NCI-H2227 treated with DMSO at 0.1 percent for 48 hours (cell line): ENCODE measurements at places on chromosomes 5 and 9.

GRCh38 chr5:141654298-141654697 is 3.1 kb upstream of the FCHSD1 start:
- no peak for DNase-seq

GRCh38 chr5:543755-544674 is 19.8 kb upstream of the SLC9A3 start:
- no peak for DNase-seq

GRCh38 chr9:110531776-110532175 is 47.8 kb downstream of the SVEP1 start:
- DNase-seq, result no peak

DNA sequence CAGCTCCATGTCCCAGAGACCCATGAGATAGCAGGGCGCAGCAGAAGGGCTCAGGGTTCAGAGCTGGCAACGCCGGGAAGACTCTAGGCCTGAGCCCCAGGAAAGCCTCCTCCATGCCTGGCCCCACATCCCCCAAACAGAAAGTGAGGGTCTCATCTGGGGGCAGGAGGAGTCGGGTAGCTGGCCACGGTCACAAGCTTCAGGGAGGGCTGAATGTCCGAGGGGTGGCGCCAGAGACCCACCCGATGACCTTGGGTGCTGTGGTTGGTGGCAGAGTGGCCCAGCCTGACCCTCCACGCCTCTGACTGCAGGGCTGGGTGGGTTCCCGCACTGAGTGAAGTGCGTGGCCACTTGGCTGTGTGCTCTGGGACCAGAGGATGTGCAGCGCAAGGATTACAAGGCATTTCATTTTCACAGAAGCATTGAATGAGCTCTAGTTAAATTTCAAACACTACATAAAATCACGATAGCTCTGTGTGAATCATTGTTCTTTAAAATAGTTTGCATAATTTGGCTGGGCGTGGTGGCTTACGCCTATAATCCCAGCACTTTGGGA is 3.0 kb downstream of the C8G start:
- DNase-seq, result no peak

- DNase-seq, result no peak
These were observed 91.2 kb downstream of the PHF2 start for GRCh38 chr9:93667627-93668026.

DNA sequence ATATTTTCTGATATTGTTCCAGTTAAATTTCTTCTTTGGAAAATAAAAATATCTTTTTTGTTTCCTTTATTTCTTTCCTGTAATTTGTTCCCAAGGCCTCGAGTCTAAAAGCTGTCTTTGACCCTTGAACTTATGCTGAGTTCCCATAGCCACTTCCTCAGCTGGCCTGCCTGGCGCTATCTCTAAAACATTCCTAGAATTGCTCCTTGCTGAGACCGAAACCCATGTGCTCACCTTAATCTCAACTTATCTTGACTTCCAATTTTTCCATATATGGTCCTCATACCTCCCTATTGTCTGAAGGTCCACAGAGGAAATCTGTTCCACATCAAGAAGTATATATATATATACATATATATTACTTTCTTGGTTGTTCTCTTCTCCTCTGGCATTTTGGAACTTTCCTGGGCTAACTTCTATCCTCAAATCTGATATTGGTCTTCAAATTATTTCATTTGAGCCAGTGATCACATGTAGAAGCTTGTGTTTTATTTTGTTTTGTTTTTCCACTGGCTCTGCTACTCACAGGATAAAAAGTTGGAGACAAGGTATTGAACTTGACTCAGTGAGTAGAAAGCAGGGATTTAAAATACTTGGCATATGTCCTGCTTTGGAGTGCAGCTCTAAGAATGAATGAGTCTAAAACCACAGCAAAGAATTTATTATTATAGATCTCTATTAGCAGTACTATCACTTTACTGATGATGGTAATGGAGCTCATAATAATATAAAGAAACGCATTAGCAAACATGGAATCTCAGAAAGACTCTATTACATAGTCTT is 45.2 kb downstream of the ENC1 start:
- DNase-seq, result no peak

- no peak for DNase-seq
These were observed 561.1 kb upstream of the DAP start for GRCh38 chr5:11322133-11322532.

- DNase-seq, result no peak
These were observed 111.2 kb downstream of the SMARCA2 start for GRCh38 chr9:2126331-2126803.

DNA sequence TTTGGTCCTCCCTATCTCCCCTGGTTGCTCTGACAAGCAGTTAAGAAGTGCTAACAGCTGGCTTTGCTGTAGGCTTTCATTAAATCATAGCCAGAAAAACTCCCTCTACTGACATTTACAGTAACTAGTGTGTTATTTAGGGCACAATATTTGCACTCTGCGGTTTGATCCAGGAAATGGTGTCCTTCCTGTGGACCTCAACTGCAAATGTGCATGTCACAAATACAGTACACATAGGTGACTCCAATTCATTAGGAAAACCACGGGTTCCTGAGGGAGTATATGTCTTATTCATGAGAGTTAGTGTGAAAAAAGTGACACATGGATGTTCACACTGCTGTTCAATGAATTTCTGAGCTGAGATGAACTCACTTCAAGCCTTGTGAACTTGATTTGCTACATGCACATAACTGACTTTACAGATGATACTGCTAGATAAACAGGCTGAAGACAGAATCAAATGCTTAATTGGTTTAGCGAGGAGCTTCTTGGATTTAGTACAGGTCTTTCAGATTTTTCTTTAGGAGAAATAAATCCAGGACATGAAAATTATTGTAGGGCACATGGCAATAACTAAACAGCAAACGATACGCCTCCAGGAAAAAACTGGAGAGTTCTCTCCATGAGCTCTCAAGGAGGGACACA is 281.5 kb downstream of the EFNA5 start:
- DNase-seq, result peak; percentile 29

DNA sequence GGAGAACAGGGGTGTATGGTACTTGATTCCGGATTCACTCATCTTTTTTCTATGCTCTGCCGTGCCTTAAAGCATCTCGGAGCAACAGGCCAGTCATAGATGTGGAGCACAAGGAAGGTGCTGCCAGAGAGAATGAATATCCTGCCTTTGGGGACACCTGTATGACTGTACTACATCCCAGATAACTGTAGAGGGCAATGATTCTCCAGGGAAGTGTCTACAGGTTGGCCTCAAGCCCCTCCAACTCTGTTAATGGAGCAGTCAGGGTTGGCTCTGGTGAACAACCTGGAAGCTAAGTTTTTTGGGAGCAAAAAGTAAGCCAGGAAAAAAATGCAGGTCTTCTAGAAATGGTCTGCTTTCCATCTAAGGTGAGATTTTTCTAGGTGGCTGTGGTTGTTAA is 71.0 kb downstream of the NREP start:
- DNase-seq, result no peak

DNA sequence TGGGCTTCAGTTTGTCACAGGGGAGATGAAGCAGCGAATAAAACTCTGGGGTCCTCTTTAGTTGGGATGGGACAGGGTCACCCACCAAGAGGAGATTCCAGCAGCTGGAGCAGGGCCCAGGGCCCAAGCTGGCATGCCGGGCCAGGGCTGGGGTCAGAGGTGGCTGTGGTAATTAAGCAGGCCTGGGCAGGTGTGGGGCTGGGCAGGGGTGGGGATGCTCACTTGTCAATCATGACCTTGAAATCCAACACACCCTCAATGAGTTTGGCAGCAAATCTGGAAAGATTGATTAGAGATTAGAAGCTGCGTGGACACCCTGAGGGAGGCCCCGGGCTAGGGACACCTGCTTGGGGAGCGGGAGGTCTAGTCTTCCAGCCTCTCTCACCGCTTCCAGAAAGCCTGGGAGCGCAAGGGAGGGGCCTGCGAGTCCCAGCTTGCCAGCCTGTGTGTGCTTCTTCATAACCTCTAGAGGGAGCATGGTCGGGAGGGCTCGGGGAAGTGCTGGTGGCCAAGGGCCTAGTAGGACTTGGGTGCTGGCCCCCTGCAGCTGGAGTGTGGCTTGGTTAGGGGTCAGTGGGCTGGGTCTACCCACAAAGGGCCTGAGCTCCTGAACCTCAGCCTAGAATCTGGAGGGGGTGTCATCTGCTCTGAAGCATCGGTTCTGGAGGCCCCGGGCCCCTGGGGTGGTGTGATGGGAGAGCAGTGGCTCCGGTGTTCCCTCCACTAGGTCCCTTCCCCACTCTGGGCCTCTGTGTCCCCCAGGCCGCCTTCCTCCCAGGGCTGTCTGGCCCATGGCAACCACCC is 7.6 kb downstream of the CRAT start:
- DNase-seq, result no peak

DNA sequence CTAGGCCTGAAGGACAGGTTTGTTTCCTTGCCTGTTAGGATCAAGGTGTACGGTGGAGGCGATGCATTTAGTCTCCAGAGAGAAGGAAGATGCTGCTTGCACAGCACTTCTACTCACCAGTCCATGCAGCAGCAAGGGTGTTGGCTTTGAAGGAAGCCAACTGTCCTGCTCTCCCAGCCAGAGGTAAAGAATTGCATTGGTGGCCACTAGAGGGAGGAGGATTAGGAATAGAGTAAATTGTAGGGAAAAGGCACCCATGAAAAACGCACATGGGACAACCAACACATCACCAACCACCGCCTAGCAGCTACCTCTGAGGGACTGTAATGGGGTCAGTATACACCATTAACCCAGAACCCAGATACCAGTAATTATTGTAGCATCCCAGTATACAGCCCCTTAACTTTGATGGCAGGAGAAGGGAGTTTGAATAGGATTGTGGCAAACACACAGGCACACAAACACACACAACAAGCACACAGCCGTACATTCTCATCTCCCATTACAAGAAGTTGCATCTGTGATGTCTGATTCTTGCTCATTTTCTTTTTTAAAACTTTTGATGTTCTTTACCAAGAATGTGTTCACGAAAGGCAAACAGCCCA is 267.7 kb downstream of the ADAMTS6 start:
- DNase-seq, result peak; percentile 0

DNA sequence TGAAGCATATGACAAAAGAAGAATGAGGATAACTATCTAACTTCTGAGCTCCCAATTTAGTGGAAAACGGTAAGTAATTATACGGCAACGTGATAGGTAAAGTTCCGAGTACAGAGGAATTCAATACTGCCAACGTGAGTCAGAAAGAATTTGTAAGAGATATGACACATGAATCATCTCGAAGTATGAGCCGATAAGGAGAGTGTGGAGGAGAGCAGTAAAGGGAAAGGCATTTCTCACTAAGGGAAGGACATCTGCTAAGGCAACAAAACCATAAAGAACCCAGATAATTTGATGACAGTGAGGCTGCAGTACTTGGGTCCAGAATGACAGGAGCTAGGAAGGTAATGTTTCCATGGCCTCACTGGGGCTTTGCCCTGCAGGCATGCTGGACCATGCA is 11.0 kb downstream of the MPDZ start:
- DNase-seq, result no peak

- DNase-seq, result no peak
These were observed 6.5 kb downstream of the RORB start for GRCh38 chr9:74503666-74504065.

- DNase-seq, result no peak
These were observed 94.9 kb downstream of the SREK1 start for GRCh38 chr5:66239034-66239433.

- no peak for DNase-seq
These were observed 3.5 kb downstream of the IFNA2 start for GRCh38 chr9:21381448-21382339.

- no peak for DNase-seq
These were observed 139.0 kb upstream of the ACTBL2 start for GRCh38 chr5:57621624-57622023.

GRCh38 chr5:145244788-145245187 is 590.4 kb downstream of the PRELID2 start:
- no peak for DNase-seq

- no peak for DNase-seq
These were observed 333.3 kb upstream of the GRIA1 start for GRCh38 chr5:153157156-153157555.

DNA sequence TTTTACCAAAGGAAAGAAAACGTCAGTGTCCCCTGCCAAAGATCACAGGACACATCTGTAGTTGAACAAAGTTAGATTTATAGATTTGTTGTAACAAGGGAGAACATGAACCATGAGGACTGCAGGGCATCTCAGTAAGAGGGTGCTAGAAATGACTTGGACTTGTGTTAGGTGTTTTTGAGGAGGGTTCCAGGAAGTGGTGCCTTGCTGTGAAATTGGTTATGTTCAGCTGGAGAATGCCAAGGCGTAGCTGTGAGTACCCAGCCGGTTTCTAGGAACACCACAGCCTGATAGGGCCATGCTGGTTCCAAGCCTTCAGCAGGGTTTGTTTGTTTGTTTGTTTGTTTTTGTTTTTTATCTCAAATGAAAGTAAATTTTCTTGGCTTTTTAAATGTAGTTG is 5.3 kb downstream of the SPEF2 start:
- DNase-seq, result no peak

DNA sequence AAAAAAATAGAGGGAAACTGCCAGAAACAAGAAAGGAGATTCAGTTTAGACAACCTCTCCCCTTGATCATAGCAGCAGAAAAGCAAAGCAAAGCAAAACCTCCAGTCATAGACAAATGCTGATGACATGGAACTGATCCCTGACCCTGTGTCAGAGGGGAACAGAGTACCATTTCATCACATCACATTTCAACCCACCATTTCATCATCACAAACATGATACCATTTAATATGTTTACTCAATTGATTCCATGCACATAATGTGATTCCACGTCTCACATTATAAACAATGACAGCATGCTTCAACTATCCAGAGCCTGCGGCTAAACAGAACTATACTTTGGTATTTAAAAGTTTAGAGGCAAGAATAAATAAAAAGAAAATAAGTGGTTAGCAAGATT is 28.7 kb upstream of the ACOT12 start:
- no peak for DNase-seq

DNA sequence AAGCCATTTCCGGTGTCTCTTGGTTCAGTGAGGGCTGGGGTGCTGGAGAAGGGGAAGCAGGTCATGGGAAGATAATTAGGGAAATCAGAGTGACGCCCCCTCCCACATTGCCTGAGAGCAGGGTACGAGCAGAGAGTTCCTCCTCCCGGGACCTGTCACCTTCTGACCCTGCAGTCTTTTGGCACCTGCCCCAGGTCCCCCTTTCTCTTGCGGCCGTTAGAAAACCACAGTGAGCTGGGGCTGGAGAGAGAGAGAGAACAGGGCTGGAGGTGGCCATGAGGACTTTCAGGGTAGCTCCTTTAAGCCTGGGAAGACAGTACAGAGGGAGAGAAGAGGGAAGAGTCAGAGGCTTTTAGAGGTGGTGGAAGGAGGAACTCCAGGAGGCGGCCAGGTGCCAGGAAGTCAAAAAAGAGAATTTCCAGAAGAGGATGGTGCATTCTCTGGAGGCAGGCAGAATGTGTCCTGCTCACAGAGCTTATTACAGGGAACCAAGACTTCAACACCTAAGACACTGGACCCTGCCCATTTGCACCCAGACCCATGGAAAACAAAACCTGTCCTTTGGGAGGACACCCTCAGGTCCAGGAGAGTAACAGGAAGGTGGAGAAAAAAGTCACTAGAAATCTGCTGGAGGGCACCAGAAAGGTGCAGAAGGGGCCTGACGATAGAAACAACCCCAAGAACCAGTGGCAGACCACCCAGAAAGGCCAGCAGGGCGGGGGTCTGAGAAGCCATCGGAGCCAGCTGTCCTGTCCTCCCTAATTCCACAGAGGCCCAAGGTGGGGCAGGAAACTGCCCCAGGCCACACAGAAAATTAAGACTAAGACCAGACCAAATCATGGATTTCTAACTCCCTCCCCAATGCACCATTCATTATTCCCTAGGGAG is 6.5 kb upstream of the ACSL6 start:
- DNase-seq, result no peak

GRCh38 chr5:54307583-54307982 is 2.8 kb downstream of the ARL15 start:
- DNase-seq, result no peak

- DNase-seq, result no peak
These were observed 55.7 kb downstream of the SH3TC2 start for GRCh38 chr5:149007174-149007573.
